ENCODE measurements at places on chromosomes 5 and 9. TPM values are rescaled to one million over a fixed set of nuclear protein-coding genes. Genes with fewer than 3 reads are reported as not detected.

The ADAMTSL2 gene
- not detected for total RNA-seq

The PCDHGA7 gene
- 0.95 TPM for total RNA-seq

The SLC6A19 gene
- 0.32 TPM for total RNA-seq

The TUSC1 gene
- total RNA-seq = 6.7 TPM

The BICD2 gene
- total RNA-seq = 30.8 TPM

The PTPRD gene
- 0.59 TPM for total RNA-seq

The WDR31 gene
- 1.6 TPM for total RNA-seq

The WDR38 gene
- 0.07 TPM for total RNA-seq

The SPINK9 gene
- not detected for total RNA-seq

The SLC22A4 gene
- 4.9 TPM for total RNA-seq

The CCIN gene
- total RNA-seq = not detected

The GRIN1 gene
- 0.21 TPM for total RNA-seq

The FBXL17 gene
- 8.7 TPM for total RNA-seq

The PRPF4 gene
- total RNA-seq = 60.3 TPM

The GRM6 gene
- total RNA-seq = not detected

The NTNG2 gene
- 0.57 TPM for total RNA-seq

The SHISAL2B gene
- not detected for total RNA-seq

The BTNL8 gene
- not detected for total RNA-seq

The CCDC180 gene
- total RNA-seq = 0.62 TPM

The GPR151 gene
- total RNA-seq = not detected

The INSL4 gene
- total RNA-seq = 17.1 TPM

The SNCAIP gene
- total RNA-seq = not detected

The ACTBL2 gene
- total RNA-seq = 0.05 TPM

The OBP2B gene
- not detected for total RNA-seq

The SYNPO gene
- 17.3 TPM for total RNA-seq

The IFNA4 gene
- not detected for total RNA-seq

The ANKRD31 gene
- 0.06 TPM for total RNA-seq

The CBY3 gene
- not detected for total RNA-seq

The ARID3C gene
- total RNA-seq = 0.20 TPM

Data from A549 treated with dexamethasone at 1 μM for 4 hours (cell line).